ELR (cell line): ENCODE measurements at places on chromosomes 3 and 15.

DNA sequence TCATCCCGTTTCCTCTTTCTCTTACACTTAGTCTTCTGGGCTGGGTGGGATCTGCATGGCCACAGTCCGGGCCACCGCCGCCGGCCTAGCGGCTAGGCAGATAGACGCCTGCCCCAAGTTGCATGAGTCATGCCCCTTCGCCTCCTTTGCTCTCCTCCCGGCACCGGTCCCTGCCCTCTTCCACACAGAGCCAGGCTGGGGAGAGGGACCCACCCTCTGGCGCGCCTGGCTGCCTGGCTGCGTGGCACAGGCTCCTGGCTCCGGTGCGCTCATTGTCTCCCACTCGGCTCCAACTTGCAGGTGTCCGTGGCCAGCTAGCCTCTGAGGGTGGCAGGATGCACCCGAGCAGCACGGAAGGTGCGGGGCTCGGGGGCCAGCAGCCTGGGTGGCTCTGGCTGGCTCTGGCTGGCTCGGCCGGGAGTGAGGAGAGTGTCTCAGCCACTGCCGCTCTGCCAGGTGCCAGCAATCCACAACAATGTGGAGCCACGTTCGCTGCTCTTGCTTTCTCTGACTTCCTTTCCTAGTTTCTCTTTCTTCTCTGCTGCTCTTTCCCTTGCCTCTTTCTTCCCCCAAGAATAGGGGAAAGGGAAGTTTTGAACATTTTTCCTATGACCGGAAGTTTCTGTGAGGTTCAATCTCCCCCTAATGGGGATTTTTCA is 22.4 kb upstream of the MTHFS start:
- no peak for DNase-seq

DNA sequence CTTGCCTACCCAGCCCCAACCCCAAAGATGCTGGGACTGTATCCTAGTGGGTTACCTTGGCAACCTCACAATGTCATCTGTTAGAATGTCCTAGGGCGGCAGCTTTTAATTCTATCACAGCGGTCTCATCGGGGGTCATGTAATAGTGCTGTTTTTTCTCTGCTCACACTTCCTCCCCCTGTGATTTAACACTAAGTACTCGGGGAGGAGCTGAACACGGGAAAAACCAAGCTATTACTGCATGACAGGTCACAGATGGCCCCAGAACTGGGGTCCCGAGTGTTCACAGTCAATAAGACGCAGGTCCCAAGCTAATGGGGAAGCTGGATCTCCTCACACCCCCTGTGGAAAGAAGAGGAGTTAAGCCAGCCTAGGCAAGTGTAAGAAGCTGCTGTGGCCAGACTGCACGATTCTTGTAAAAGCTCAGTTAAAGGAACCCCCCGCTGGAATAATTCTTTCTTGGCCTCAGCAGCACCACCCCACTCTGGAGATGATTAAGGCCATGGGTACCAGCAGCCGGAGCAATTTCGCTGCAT is 2.5 kb upstream of the RFTN1 start:
- DNase-seq = no peak

DNA sequence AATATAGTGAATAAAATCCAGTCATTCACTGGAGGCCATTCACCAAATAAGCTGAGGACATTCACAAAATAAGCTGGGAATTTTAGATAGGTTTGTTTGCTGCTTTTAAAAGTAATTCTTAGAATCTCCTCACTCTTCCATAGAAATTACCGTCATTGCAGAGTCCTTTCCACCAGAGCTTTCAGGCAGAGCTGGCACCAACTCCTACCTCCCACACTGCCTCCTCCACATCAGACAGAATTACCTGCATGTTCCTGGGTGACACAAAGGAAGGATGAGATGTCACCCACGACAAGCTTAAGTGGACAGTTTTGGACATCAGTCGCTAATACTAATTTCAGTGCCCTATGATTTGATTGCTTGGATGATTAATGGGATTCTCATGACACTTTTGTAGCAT is 1113.2 kb downstream of the IGSF11 start:
- DNase-seq = no peak

DNA sequence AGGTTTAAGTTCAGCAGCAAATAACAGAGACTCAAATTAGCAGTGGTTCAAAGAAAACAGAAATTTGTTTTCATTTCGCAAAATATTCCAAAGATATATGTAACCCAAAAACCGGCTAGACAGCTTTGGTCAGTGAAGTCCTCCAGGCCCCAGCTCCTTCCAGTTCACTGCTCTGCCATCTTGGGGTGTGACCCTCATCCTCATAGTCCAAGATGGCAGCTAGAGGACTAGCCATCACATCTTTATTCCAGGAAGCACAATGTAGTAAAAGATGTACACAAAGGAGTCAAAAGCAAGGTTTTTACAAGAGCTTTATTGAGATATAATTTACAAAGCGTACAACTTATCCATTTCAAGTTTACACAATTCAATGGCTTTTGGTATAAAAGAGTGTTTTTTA is 107.1 kb downstream of the LIPC start:
- no peak for DNase-seq

DNA sequence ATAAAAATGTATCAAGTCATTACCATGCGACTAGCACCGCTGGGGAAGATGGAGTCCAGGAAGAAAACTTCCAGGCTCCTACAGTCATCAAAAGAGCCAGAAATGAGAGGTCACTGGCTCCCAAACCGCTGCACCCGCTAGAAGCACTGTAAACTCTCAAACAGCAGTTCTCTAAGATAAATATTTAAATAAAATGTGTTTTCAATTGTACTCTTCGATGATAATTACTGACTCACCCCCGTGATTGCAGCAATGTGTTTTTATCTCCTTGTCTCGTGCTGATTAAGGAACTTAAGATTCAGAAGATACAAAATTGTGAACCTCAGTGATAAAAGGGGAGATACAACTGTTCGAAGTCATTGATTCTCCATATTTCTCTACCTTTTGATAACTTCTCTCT is 45.8 kb upstream of the FOXP1 start:
- DNase-seq = peak; percentile 1

GRCh38 chr15:60476713-60477112 is 2.2 kb downstream of the ICE2 start:
- DNase-seq = peak; percentile 17

DNA sequence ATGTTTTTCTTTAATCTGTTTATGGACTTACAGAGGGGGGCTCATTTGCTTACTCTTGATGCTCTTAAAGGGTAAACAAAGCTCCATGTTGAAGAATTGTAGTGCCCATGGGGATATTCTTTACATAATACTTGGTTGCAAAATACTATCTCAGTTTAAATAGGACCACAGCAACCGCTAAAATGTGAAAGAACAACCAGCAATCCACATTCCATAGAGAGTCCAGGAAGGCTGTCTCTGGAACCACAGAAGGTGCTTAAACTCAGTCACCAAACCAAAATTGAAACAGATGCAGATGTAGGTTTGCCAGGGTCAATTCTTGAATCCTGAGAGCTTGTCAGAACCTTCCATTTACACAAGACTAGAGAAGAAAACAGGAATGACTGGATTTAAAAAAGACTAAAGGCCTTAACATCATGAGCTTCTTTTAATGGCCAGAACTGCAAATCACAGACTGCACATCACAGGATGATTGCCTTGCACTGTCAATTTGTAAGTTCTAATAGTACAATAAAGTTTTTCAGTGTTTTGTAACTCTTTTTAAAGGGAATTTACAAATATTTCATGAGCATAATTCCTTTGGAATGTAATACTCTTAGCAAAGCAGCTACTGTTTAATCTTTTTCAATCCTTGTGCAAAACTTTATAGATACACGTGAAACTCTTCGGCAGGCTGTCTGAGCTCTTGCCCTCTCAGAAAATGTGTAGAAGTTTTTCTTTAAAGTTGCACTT is 661.6 kb downstream of the SI start:
- peak; percentile 13 for DNase-seq

GRCh38 chr3:167160781-167161180 is 219.3 kb downstream of the ZBBX start:
- DNase-seq = no peak

GRCh38 chr3:169965562-169966427 is 812 bp upstream of the SEC62 start:
- no peak for DNase-seq

GRCh38 chr15:91329914-91330313 is 229.9 kb downstream of the SV2B start:
- no peak for DNase-seq

DNA sequence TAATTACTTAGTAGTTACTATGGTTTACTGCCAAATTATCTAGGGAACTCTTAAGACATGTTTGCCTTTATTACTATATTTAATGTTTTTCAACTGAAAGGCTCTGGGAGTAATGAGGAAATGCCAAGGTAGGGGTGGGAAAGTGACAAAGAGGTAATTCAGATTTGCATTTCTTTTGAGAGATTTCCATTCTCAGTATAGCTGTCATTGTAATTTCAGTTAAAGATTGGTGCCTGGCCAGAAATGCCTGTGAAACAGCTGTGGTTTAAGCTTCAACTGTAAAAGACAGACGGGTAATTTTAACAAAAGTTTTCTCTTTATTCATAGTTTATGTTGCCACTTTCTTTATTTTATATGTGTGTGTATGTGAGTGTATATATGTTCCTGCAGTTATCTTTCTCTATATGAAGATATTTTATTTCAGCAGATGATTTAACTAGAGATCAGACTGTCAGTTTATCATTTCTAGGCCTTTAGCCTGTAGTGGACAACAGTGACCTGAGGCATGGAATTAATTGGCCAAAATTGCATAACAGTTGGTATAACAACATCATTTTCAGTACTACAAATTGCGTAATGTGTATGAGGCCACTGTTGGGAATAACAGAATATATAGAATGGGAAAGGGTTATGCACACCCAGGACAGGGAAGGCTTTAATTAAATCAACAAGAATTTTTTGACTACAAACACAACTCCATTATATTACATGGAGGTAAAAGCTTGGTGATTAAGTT is 119.0 kb downstream of the BBX start:
- no peak for DNase-seq

GRCh38 chr15:66252685-66253417 is 699 bp downstream of the MEGF11 start:
- DNase-seq = peak; percentile 19

- DNase-seq = no peak
Measured at GRCh38 chr3:80993241-80993945, 768.1 kb downstream of the GBE1 start.

DNA sequence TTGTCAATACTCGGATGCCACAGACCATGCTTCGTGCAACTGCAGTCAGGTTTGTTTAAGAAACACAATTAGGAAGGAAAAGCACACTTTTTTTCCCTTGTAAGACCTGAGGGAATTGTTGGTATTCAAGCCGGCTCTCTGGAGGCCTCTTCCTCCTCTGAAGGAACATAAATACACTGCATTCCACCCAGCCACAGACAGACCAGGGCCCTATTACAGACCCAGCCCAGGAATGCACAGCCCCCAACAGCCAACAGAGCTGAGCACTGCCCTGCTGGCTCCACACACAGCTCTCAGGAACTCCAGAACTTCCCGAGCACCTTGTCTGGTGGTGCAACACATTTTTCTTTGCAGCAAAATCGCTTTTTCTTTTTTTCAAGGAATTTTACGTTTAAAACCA is 488.7 kb upstream of the PROK2 start:
- peak; percentile 29 for DNase-seq

- DNase-seq = no peak
Measured at GRCh38 chr15:36676211-36676610, 96.8 kb downstream of the CDIN1 start.

GRCh38 chr3:18810306-18810661 is 338.0 kb upstream of the KCNH8 start:
- DNase-seq = no peak

GRCh38 chr15:30671309-30671708 is 45.4 kb downstream of the ARHGAP11B start:
- no peak for DNase-seq

GRCh38 chr3:73964818-73965217 is 340.1 kb upstream of the PDZRN3 start:
- no peak for DNase-seq

DNA sequence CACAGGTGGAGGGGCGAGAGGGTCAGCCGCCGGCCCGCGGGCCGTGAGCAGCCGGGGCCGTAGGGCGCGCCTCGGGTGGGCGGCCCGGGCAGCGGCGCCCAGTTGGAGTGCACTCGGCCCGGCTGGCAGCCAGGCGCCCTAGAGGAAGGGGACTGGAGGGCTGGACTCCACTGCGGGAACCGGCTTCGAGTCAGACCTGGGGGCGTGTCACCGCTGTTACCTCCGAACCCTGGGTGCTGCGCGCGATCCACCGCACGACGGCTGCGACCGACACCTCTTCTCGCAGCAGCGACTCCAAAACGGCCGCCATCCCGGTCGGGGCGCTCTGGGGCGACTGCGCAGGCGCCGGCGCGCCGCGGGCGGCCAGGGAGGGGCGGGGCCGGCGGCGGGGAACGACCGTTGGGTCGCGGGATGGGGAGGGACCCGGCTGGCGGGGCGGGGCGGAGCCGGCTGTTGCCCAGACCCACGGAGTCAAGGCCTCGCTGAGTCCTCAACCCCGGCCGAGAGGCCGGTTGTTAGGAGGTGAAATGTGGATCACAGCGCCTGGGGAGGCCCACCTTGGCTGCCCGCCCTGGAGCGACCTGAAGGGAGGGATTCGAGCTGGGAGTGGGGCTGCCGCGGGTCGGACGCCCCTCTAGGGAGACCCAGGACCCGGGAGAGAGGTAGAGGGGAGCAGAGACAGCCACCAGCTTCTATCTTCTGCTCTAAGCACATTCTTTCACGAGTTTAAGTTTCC is at the start of gene CDAN1:
TSS of gene CDAN1 (minus strand) at position 336 of the 736 bp plus-strand sequence. CDS start at position 310, 26 bp downstream.
- peak; percentile 89 for DNase-seq

GRCh38 chr3:99625237-99625622 is 13.2 kb upstream of the COL8A1 start:
- no peak for DNase-seq

DNA sequence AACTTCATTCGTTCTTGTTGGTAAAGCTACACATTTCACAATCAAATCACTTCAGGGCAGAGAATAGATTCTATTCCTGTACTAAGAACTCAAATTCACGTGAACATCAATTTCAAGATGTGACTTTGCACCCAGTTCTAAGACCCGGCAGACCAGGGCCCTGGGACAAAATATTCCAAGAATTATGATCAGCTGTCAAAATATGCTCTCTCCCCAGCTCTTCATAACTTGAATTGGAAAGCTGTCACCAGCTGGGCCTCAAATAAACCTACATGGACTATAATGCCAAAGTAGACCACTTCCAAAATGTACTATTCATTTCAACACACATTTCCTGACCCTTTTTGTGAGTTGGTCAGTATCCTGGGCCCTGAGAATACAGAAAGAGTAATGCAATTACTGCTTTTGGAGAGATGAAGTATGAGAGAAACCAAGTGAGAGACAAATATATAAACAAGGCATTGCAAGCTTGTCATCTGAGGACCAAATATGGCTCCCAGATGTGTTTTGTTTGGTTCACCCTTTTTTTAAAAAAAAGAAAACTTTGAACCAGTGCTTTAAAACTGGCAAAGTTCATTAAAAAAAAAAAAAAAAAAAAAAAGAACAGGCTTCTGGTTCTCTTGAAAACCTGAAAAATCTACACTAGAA is 14.9 kb downstream of the MAGI1 start:
- DNase-seq = no peak

DNA sequence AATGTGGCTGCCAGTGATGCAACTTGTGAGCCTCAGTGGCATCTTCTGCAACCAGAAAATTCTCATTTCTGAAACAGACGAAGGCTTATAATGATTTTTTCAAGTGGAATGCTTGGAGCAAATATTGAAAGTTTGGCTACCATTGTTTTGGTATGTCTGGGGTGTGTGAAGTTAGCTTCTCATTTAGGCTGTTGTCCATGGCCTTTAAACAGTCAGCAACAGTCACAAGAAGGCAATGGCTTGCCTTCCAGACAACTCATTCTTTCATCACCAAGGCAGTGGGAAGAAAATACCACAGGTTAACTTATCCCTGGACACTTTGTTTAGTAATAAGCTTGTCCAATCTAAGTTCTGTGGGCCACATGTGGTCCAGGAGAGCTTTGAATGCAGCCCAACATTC is 4.7 kb upstream of the BNC1 start:
- peak; percentile 77 for DNase-seq
